ENCODE measurements at places on chromosomes 3 and 15.

- DNase-seq: no peak
These were observed 67.6 kb downstream of the PYDC2 start for GRCh38 chr3:191528589-191528988.

- DNase-seq: no peak
These were observed 14.6 kb upstream of the SNRPA1 start for GRCh38 chr15:101309436-101310160.

GRCh38 chr3:126553284-126554084 is 5.2 kb downstream of the C3orf22 start:
- DNase-seq: no peak

DNA sequence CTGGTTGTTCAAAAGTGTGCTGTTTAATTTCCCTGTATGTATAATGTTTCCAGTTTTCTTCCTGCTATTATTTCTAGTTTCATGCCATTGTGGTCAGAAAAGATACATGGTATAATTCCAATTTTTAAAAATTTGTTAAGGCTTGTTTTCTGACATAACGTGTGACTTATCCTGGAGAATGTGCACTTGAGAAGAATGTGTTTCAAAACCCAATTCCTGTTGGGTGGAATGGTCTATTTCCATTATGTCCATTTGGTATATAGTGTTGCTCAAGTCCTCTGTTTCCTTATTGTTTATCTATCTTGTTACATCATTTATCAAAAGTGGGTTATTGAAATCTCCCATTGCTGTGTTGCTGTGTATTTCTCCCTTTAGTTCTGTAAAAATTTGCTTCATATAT is 215.4 kb downstream of the GREM1 start:
- DNase-seq: no peak

DNA sequence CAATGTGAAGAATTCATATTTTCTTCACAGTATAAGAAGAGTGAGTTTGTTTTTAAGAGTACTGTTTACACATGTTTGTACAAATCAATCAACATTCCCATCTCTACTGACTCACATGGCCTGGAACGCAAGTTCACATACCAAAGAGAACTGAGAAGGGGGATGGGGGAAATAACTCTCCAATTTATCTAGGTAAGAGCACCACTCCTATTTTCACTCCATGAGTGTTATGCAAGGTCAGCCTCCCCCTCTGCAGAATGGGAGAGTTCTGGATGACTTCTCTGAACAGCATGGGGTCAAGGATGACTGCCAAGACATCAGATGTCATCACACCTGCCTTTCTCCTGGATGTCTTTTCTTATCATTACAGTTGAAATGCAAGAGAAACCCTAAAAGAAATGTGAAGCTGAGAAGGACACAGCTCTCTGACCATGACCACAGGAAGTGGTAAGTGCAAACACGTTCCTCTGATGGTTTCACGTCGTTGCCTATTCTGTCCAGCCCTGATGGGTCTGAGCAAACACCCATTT is 95.2 kb downstream of the SEMA6D start:
- DNase-seq: no peak

- no peak for DNase-seq
These were observed 116.6 kb upstream of the TLE3 start for GRCh38 chr15:70214276-70214675.

DNA sequence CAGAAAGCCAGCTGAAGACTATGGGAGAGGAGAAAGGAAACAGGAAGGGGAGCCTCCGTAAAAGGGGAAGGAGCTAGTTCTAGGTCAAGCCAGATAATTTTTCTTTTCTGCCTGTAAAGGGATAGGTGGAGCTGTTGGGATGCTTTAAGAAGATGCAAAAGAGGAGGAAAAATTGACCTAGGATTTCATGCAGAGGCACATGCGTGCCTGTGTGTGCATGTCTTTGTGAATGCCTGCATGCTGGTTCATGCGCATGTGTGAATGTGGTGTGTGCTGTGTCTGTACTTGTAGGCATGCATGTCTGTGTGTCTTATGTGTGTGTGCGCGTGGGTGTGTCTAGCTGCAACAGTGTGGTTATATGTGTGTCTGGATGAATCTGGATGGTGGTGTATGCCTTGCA is 27.3 kb downstream of the CCDC33 start:
- no peak for DNase-seq

DNA sequence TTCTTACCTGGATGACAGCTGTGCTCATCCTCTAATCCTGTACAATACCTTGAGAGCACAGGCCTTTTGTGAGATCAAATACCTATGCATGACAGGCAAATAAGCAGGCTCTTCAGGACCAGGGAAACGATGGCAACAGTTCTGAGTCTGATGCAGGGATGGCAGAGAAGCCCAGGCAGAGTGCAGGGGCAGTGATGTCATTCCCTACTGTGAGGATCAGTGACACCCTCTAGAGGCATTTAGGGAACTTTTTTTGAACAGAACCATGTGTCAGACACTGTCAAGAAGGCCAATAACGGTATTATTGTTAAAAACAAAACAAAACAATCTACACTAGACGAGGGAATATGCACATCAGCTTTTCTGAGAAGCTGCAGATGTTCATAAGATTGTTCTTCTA is 314.8 kb upstream of the CTDSPL start:
- no peak for DNase-seq

DNA sequence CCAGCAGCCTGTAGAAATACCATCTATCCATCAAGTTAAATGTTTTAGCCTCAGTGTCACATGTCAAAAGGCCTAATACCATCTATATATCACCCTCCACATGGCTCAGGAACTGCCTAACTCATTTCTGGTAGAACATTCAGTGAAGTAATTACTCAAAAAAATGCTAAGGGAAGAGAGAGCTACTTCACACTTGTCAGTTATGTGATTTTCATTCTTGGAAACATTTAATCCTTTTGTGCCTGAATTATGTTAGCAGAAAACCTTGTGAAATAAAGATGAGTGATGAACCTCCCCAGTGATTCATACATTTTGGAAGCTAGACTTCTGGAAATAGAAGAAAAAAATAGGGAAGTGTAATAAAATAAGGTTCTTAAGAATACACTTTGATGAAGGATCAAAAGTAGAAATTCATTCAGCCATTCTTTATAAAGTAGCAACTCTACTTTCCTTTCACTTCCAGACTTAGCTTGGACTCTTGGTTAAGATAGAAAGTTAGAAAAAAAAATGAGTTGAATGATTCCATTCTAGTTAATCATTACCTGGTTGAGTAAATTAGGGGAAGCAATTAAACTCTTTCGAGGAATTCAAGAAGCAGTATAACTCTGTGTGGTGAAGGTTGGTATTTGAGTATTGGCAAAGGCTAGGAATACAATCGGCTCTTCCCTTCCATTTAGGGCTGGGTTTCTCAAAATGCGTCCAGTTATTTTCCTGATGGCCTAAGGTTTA is 3.6 kb downstream of the OTOL1 start:
- DNase-seq: no peak

GRCh38 chr15:99486371-99487336 is 79.1 kb upstream of the MEF2A start:
- peak; percentile 17 for DNase-seq

DNA sequence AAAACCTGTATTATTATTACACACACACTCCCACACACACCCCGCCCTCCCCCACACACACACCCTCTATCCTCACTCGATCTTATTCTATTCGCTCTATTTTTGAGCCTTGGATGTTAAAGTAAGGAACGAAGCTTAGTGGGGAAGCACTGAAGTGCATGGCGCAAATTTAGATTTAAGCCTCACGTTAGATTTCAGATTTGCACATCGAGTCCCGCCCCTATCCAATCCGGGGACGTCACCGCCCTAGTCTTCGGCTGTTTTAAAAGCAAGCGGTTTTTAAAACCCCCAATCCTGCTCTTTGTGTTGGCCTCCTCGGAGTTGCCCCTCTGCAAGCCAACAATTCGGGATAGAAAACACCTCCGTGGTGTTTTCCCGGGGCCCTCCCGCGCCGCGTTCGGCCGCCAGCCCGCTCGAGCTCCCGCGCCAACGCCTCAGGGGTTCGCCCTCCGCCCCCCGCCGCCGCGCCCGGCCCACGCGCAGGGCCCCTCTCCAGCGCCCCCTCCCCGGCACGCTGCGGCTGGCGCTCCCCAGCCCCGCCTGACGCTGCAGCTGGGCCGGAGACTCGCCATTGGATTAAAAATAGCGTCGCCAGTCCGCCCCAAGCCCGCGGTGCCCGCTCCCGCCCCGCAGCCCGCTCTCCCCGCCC is at the start of gene USP13:
Gene USP13 (plus strand): TSS at position 594 of the 649 bp plus-strand sequence. CDS start 186 bp downstream, outside the sequence.
- peak; percentile 69 for DNase-seq

DNA sequence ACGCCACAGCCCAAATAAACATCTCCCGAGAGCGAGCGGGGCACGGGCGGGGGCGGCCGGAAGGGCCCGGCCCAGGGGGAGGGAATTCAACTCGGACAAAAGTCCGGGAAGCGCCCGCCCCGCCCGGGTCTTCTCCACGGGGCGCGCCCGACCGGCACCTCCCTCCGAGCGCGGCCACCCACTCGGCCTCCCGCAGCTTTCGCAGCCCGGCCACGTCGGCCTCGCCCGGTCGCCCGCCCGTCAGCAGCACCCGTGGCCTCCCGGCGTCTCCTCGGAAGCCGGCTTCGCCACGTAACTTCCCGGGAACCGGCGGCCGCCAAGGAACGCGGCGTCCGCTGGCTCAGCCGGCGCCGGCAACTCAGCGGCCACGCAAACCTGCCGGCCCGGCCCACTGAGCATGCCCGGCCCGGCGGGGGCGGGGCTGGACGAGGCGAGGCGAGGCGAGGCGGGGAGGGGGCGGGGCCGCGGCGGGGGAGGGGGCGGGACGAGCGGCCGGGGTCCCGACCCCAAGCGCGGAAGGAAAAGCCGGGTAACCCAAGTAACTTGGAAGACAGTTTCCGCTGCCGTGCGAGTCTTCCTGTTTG is at the start of gene TJP1:
Gene TJP1 (minus strand): TSS at position 369 of the 584 bp plus-strand sequence. CDS start 440 bp downstream, outside the sequence.
- peak; percentile 81 for DNase-seq

DNA sequence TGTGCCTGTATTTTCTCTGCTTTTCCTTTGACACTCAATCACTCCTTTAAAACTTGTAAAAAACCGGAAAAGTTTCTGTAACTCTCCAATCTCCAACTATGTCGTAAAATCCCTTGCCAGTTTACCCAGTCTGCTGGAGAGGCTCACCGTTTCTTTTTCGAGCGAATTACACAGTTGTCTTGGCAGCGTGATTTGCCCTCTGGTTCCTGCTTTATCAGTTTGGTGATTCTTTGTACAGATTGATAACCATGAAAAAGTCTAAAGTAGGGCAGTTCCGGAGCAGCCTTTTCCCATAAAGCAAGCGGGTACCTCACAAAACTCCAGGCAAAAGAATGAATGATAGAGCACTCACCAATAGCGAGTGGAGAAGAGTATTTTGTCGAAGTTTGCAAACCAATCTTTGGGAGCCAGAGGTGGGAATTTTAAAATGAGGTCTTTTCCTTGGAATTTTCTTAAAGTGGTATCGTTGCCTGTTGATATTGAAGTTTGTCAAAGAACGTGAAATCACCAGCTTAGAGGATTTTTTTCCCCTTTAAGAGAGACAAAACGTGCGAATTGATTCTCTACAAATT is at the start of gene TTC23:
Gene TTC23 (minus strand): TSS at position 312 of the 572 bp plus-strand sequence. CDS start 20,869 bp downstream, outside the sequence.
- no peak for DNase-seq

DNA sequence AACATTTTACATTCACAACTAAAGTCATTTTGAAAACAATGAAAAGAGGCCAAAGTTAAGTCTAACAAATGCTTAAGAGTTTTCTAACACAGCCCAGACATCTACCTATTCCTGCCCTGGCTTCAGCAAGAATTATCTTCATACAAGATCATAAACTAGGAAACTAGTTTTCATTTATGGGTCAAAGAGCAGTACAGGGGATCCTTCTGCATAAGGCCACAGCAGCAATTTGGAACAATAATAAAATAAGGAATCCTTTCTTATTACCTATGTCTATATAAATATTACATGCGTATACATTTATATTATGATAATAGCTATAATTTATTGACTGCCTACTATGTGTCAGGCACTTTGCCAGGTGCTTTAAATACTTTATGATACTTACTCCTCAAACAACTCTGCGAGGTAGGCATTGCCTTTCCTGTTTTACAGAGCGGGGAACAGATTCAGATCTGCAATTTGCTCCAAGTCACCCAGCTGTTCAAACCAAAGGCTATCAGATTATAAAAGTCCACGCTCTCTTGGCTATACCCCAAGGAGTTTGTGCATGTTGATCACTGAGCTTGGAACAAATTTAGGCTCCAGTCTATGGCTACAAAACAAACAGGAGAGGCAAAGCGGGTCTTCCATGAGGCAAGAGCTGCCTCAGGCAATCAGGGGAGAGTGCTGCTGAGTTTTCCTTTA is 196.4 kb downstream of the RORA start:
- DNase-seq: no peak

DNA sequence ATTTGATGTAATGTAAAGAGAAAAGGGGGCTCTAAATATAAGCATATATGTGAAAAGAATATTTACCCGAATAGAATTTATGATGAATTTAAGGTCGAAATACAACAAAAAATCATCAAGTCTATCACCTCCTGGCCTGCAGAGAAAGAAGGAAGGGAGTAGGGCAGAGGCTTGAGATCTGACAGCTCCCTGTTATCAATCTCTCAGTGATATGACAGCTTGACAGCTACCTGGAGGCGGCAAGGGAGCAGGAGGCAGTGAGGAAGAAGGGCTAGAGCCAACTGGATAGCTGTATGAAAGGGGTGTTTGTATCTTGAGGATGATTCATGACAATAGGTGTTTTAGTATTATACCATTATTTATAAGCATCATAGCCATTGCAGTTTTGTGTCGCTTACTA is 299.8 kb upstream of the DNAJC19 start:
- DNase-seq: no peak

Data from substantia nigra (tissue), 51 donors.